PC-9 (cell line): ENCODE measurements at places on chromosomes 16 and 17. TPM values are rescaled to one million over a fixed set of nuclear protein-coding genes. Genes with fewer than 3 reads are reported as not detected.

DOC2B gene
- not detected in 2 replicates for total RNA-seq

FOXN1 gene
- not detected in 2 replicates for total RNA-seq

PRR11 gene
- total RNA-seq, result 87.9 and 109 TPM in 2 replicates

CCL22 gene
- total RNA-seq, result 0.24 and 0.35 TPM in 2 replicates

TRAF4 gene
- 159 and 169 TPM in 2 replicates for total RNA-seq

MEIOB gene
- total RNA-seq, result not detected in 2 replicates

IL21R gene
- total RNA-seq, result 0.35 and 3.8 TPM in 2 replicates

SLC43A2 gene
- total RNA-seq, result 6.8 and 9.3 TPM in 2 replicates

EARS2 gene
- 34.9 and 43.3 TPM in 2 replicates for total RNA-seq

RNF43 gene
- total RNA-seq, result 0.33 TPM in 1 of 2 replicates, not detected in the other

CCL4 gene
- total RNA-seq, result not detected in 2 replicates

CLEC19A gene
- total RNA-seq, result 0.38 and 0.41 TPM in 2 replicates
